Stimulated activated CD8-positive, alpha-beta memory T cell treated with anti-CD3 and anti-CD28 coated beads, Interleukin-4, amount 100 ng/mL, for 1 hour (primary cell): ENCODE measurements at places on chromosomes 5 and 9.

DNA sequence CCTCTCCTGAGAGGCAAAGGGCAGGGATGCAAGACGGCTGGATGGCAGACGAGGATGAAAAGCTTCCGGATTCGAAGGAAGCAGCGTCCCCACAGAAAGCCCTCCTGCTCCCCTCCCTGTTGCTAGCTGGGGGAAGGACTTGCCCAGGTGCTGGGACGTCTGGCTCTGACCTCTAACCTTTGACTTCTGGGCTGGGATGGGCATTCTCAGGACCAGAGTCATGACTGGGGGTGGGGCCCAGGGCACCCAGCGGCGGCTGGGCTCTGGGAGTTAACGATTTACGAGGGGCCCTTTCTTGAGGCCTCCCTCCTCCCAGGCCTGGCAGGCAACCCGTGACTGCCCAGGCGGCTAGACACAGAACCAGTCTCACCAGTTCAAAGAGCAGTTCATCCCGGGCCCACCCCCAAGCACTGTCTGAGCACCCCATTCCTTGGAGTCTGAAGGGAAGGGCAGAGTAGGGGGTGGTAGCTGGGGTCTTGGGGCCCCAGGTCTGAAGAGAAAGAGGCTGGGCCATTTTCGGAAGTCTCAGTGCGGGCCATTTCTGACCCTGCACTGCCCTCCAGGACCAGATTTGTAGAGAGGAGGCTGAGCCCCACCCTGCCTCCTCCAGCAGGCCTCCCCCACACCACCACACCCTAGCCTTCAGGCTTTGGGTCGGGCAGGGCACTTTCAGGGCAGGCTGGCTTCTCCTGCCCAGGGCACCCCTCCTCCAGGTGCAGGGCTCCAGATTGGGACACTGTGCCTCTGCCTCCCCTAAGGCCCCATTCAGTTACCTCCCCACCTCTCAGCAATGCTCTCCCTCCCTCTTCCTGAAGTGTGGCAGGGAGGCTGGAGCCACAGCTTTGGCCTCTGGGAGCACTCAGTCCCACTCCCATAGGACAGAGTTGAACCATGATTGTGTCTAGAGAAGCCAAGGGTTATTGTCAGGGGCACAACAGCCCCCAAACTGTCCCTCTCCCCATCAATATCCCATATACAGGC lies 5.0 kb upstream of the CXXC5 start:
- DNase-seq = no peak

- DNase-seq = no peak
Measured at GRCh38 chr5:154394307-154394706, 51.5 kb upstream of the SAP30L start.

GRCh38 chr5:55557123-55557522 lies 22.4 kb upstream of the PLPP1 start:
- DNase-seq = no peak

DNA sequence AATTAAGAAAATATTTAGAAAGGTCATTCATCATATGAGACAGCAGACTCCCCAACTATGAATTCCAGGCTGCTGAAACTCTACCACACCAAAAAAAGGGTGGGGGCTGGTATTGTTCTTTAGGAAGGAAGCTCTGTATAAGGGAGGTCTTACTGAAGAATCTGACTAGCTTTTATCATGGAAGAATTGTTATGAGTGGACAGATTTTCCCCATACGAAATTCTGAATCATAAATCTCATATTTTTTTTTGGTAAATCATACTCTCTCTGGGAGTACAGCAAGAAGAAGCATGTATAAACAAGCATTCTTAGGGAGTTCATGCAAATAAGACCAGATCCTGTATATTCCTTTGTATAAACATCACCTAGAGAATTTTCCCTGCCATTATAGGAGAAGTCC lies 220.0 kb downstream of the SLC12A2 start:
- no peak for DNase-seq

DNA sequence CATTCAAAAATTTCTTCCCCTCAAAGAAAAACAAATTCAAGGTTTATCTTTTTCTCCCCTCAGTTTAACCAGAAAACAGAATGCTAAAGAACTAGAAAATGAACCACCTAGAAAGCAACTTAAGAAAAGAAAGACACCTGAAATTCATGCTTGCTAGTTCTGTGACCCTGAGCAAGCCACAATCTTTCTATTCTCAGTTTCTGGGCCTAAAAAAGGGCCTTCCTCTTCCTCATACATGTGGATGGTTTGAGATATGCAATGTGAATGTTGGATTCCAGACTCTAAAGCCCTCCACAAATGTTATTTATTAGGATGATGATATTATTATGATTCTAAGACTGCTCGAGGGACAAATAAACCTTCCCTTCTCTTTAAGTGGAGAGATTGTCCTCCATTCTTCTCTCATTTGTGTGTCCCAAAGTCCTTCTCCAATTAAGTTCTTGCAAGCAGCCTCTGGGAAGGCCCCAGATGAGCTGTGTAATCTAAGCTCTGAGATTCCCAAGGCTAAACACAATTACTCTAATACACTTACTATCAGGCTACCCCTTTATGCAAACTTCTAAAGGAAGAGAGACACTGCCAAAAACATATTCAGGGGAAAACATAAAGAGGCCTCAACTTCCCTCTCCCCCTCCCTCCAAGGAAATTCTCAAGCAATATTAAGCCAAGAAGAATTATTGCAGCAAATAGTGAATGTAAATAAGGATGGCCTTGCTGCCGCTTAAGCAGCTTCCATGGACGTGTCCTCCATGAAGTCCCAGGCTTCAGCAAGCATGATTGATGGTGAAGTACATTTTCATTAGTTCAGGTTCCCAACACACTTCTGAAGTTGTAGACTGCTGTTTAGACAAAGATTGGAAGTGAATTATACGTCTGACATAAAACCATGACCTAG lies 80.2 kb downstream of the PRKACG start:
- no peak for DNase-seq

GRCh38 chr5:140169410-140169809 lies 5.6 kb upstream of the CYSTM1 start:
- no peak for DNase-seq

DNA sequence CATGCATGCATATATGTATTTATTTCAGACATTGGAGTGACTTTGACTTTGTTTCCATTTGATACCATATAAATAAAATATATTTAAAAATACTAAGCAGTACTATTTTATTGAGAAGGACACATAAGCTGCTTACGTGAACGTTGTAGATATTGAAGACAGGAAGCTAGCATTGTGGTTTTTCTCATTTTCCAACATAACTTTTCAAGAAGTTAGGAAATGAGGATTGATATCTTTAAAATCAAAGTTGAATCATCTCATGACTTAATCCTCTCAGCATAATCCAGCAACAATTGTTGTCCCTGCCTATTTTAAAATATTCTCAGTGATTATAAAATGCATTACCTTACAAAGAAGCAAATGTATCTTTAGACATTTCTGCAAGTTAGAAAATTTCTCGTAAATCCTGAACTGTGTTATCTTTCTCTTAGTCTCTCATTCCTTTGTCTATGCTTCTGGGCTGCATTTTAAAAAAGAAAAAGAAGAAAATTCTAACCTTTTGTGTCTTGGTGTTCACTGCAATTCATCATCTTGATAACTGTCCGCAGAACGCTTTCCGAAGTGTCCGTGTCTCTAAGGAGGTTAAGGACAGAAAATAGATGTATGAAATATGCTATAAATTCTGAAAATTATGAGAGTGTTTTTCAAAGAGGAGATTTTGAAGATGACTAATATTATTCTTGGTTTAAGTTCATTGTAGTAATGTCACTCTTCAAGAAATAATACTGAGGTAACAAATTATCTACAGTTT lies 1089.9 kb upstream of the CDH6 start:
- DNase-seq = no peak

DNA sequence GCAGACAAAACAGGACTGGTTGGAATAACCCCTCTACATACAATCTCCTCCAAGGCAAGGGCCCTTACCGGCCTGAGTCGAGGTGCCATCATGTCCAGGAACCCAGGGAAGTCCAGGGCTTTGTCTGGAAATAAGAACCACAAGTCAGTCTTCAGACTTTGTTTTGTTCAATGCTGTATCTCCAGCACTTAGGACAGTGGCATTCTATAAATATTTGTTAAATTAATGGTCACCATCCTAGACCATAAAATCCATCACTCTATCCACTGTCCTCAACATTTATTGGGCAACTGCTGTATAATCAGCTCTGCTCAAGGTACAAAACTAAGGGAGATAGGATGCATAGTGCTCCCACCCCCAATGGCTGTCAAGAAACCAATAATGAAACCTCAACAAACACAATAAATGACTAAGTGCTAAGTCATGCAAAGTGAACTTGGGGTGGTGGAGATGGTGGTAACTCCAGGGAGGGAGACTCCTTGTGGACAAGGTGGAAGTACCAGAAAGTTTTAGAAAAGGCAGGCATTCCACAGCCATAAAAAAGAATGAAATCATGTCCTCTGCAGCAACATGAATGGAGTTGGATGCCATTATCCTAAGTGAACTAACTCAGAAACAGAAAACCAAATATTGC lies 5.0 kb downstream of the RELL2 start:
- DNase-seq = no peak

GRCh38 chr5:113487781-113488644 lies at the start of gene MCC:
MCC (minus strand) TSS chr5:113488453.
- no peak for DNase-seq

DNA sequence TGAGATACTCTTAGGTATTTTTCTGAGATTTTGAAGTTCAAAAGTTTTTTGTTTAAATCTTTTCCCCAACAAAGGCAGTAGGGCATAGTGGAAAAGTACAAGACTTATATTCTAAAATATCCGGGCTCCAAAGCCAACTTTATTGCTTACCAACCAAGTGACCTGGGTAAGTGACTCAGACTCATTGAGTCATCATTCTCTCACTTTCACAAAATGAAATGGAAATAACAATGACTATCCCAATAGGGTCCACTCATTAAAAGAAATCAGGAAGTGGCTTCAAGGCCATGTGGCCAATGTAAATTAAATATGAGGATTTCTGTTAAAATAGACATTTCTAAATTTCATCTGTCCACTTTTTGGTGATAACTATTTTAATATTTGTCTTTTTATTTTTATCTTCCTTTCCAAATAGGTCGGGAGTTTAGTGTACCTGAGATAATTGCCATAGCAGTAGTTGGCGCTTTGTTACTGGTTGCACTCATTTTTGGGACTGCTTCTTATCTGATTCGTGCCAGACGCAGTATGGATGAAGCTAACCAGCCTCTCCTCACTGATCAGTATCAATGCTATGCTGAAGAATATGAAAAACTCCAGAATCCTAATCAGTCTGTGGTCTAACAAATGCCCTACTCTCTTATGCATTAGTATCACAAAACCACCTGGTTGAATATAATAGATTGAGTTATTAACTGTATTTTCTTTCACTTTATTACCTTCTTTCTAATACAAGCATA lies 15.5 kb downstream of the TYRP1 start:
- no peak for DNase-seq

GRCh38 chr5:59673438-59674058 lies 220.0 kb downstream of the PDE4D start:
- DNase-seq = no peak

GRCh38 chr9:91001146-91001611 lies 199.6 kb downstream of the SYK start:
- DNase-seq = no peak

DNA sequence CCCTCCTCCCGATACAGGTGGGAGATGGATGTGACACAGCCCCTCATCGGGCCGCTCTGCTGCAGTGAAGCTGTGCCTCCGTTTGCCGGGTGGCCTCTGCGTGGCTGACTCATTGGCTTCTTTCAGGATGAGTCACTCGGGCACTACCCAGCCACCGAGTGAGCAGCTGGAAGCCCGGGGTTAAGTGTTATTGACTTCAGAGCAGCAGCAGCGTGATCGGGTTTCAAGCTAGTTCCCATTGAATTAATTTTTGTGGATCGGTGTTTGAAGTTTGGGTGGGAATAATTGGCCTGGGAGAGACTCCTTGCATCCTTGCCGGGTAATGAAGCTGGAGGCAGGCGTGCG lies 266.4 kb upstream of the IRX4 start:
- DNase-seq = no peak

GRCh38 chr5:119269061-119269944 lies 86.5 kb upstream of the TNFAIP8 start:
- DNase-seq = no peak

- DNase-seq = no peak
Measured at GRCh38 chr9:116907989-116908388, 220.9 kb downstream of the TRIM32 start.

GRCh38 chr5:173786286-173787187 lies 101.6 kb upstream of the CPEB4 start:
- no peak for DNase-seq

DNA sequence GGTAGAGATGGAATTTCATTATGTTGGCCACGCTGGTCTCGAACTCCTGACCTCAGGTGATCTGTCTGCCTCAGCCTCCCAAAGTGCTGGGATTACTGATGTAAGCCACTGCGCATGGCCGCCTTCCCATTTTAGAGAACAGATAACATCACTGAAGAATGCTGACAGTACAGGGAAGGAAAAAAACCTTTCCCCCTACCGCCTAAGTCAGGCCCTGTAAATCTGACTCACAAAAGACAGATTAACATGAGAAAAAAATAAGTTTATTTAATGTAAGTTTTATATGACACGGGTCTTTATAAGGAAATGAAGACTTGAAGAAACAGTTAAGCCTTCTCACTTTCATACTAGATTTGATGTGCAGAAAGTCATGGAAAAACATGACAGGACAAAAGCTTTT lies 227.2 kb upstream of the ZNF608 start:
- no peak for DNase-seq

DNA sequence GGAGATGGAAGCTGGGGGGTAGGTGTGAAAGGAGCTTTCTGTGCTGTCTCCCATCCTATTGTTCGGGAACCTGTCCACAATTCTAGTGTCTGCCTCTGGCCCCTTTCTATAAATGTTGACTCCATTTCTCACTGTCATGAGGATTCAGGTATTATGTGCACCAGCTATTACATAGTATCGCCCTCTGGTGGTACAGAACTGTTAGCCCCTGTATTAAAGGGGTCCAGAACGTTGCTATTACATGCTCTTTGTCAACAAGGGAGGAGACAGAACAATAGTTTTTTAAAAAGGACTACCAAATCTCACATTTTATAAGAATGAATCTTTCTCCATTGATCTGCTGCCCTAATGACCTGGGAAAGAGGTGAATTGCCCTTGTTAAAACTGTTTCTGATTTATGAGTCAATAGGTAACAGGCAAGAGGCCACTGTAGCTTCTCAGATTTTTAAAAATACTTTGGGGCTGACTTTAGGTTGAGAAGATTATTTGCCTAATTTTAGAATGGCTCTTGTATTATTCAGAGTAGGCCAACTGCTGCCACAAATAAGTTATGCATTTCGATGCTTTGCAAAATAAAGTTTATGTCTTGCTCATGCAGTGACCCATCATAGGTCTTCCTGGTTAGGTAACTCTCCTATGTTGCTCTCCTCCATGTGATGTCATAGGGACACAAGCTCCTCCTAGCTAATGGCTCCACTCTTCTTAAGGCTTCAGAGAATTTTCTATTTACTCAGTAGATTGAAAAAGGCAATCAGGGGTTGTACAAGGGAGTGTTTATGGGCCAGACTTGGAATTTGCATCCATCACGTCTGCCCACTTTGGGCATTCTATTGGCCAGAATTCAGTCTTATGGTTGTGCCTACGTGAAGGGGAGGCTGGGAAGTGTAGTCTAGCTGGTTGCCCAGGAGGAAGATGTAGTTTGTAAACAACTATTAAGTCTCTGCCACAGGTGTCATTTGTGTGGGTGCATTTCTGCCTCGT lies 20.8 kb downstream of the DCANP1 start:
- no peak for DNase-seq
